NCI-H1417 treated with DMSO at 0.1 percent for 48 hours (cell line): ENCODE measurements at places on chromosomes 11 and 22.

DNA sequence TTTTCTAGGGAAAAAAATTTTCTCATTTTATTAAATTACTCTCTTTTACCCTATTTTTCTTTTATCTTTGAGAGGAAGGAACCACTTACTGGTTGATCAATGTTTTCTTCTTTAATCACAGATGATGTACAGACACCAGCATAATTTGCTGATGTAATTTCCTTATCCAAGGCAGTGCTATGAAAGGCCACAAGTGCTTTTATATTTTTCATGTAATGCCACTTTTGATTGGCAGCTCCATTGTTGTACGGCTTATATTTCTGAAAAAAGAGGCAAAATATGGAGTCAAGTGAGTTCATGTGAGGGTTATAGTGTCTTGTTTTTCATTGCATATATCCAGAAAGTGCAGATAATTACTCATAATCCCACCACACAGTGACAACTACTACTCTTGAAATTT, 322.7 kb upstream of the MPPED2 start:
- no peak for DNase-seq

DNA sequence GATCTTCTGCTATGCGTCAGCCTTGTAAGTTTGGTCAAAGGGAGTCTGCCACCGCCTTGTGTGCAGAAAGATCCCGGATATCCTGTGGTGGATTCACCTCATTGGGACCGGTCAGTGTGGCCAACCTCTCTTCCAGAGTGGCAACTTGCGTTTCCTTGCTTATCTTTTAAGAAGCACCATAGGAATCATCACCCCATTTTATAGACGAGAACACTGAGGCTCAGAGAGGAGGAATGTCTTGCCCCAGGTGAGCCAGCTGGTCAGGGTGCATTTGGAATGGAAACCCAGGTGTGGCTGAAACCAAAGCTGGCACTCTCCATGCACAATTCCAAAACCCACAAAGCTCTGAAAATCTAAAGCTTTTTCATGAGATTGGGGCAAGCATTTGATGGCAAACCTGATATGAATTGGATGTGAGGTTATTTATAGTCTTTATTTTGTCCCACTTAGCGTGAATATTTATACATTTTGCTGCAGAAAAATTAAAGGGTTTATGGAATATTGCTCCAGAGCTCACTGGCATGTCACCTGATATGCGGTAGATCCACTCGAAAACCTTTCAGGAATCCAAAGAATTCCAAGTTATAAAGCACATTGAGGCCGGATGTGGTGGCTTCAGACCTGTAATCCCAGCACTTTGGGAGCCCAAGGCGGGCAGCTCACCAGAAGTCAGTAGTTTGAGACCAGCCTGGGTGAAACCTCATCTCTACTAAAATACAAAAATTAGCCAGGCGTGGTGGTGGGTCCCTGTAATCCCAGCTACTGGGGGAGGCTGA, 12.1 kb upstream of the EIF3D start:
- DNase-seq: no peak

GRCh38 chr22:35961480-35962295, 66.9 kb downstream of the RBFOX2 start:
- peak; percentile 12 for DNase-seq

GRCh38 chr22:39469681-39470450, 13.1 kb downstream of the MGAT3 start:
- no peak for DNase-seq

DNA sequence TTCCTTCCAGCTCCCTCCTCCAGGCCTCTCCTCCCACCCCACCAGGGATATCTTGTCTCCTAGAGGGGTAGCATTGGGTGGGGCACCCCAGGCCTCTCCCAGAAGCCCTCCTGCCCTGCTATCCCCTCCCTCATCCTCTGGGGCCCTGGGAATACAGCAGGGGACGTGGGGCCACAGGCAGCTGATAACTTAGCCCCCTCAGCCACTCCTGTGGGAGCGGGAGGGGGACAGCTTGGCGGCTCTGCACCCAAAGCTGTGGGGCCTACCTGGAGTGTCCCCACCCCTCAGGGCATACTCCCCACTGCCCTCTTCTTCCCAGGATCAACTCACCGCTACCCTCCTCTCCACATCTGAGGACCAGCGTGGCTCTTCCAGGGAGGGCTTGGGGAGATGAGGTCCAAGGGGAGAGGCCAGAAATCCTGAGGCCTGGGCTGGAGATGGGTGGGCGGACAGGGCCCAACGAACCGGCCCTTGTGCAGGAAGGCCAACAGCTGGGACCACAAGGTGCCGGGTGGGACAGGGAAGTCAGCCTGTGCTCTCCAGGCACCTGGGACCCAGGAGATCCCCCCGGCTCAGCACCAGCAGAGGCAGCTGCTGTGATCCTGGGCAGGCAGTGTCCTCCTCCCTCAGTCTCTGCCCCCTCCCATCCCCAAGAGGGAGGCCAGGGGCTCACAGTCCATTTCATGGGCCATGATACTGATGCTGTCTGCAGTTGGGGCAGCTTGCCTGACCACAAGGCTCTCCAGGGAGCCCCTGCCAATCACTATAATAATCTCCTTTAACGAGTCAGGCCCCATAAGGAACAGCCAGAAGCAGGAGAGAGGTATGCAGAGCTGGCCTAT, 23.2 kb downstream of the NEAT1 start:
- DNase-seq: no peak

- DNase-seq: no peak
Measured at GRCh38 chr11:89347071-89347470, 144.1 kb downstream of the NOX4 start.

DNA sequence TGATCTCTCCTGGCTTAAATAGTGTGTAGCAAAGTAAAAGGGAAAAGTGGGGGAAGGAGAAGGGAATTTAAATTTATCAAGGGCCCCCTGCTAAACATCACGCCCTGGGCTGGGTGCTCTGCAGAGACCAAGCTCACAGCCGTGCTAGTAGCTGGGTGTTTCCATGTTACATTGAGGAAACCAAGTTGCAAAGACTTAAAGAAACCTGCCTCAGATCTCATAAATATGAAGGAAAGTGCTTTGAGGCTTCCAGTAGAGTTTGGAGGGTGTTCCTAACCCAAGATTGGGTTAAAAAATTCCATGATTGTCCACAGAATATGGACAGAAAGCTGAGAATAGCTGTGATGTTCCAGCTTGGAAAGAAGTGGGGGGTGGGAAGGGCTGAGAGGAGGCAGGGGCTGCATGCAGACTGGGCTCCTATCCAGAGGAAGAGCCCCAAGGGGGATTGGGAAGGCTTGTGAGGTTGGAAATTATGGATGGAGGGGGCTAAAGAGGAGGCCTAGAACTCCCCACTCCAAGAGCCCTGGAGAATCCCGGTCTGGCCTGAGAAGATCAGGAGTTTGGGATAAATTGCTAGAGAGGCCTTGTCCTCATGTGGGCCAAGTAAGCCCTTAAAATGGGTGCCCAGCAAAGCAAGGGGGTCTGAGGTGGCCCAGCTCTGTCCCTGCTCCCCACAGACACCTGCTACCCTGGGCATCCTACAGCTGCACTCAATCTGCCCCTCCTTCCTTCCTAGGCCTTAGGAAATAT, 25.0 kb upstream of the OAF start:
- DNase-seq: no peak

GRCh38 chr11:115036406-115037180, 358.3 kb downstream of the NXPE2 start:
- DNase-seq: no peak

- no peak for DNase-seq
Measured at GRCh38 chr11:10858439-10859325, 829 bp upstream of the ZBED5 start.

DNA sequence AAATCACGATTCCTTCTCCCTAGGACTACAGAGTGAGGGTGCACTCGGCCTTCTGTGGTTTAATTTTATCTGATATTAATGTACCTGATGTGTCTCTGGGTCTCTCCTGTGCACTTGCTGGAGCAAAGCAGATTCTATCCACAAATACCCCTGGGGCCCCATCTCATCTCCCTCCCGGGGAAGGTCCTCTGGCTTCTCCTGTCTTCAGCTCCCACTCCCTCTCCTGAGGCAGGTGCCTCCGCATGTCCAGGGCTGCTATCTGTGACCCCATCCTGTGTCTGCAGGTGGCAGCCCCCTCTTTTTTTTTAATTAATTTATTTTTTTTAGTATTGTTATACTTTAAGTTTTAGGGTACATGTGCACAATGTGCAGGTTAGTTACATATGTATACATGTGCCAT, 558.7 kb downstream of the BRD1 start:
- no peak for DNase-seq

- no peak for DNase-seq
Measured at GRCh38 chr11:127966821-127967220, 620.5 kb downstream of the ETS1 start.

- no peak for DNase-seq
Measured at GRCh38 chr11:48106166-48106565, 110.4 kb upstream of the OR4B1 start.
